ENCODE measurements at places on chromosomes 13 and 19.

DNA sequence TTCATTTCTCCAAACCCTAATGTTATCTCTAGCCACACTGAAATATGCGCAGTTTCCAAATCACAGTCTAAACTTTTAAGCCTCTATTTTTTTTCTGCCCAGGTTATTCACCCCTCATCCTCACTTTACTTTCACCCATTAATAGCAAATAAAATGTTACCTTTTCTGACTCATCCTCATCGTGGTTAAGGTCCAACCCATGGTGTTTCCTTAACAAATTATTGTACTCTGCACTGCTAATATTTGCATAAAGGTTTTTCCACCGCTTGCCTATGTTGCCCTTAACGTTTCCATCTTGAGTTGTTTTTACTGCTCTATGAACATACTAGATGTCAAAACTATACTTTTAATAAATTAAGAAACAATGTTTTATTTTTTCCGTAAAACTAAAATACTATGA is 780.9 kb upstream of the KLHL1 start:
- no peak for DNase-seq

- no peak for DNase-seq
These were observed 4.5 kb downstream of the CCNA1 start for GRCh38 chr13:36436811-36437210.

GRCh38 chr13:34722922-34723321 is 219.1 kb upstream of the NBEA start:
- no peak for DNase-seq

DNA sequence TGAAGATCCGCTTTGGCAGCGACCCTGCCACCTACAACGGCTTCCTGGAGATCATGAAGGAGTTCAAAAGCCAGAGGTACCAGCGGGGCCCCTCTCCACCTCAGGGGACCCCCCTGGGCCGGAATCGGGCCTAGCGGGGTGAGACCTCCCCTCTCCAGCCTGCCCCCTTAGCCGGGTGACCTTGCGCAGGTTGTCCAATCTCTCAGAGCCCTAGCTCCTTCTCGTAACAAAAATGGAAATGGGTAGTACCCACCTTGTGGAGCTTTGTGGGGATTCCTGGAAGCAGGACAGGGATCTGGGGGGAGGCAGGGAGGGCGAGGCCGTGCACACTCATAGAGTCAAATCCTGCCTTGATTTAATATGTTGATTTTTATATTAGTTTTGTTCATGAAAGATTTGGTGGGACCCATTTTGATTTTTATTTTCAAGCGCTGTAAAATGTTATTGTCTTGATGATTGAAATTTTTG is 658 bp downstream of the SIN3B start:
- DNase-seq = no peak

- DNase-seq = no peak
These were observed 463.3 kb downstream of the ITGBL1 start for GRCh38 chr13:101915755-101916107.

GRCh38 chr13:99007414-99007986 is 29.6 kb upstream of the DOCK9 start:
- no peak for DNase-seq

GRCh38 chr13:97616385-97616784 is 182.4 kb downstream of the RAP2A start:
- no peak for DNase-seq

GRCh38 chr13:97174638-97175037 is 47.5 kb upstream of the MBNL2 start:
- DNase-seq = no peak

DNA sequence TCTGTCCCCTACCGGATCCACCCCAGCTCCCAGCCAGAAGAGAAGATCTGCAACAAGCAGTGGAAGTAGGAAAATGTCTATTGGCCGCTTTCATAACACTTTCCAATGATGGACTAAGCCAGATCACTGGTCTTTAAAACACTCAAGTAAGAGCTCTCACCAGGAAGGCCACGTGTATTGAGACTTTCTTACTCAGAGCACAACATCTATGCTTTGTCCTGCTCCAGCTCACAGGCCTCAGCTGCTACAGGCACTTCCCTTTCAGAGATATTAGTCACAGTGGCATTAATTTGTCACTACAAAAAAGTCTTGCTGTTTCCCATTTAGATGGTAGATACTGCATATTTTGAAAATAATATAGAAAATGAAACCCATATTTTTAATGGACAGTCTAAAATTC is 164.2 kb downstream of the ABCC4 start:
- no peak for DNase-seq
